ENCODE measurements at places on chromosomes 3 and 15. TPM values are rescaled to one million over a fixed set of nuclear protein-coding genes. Genes with fewer than 3 reads are reported as not detected.

Gene CHST13
- 8.4 TPM for total RNA-seq

DNA sequence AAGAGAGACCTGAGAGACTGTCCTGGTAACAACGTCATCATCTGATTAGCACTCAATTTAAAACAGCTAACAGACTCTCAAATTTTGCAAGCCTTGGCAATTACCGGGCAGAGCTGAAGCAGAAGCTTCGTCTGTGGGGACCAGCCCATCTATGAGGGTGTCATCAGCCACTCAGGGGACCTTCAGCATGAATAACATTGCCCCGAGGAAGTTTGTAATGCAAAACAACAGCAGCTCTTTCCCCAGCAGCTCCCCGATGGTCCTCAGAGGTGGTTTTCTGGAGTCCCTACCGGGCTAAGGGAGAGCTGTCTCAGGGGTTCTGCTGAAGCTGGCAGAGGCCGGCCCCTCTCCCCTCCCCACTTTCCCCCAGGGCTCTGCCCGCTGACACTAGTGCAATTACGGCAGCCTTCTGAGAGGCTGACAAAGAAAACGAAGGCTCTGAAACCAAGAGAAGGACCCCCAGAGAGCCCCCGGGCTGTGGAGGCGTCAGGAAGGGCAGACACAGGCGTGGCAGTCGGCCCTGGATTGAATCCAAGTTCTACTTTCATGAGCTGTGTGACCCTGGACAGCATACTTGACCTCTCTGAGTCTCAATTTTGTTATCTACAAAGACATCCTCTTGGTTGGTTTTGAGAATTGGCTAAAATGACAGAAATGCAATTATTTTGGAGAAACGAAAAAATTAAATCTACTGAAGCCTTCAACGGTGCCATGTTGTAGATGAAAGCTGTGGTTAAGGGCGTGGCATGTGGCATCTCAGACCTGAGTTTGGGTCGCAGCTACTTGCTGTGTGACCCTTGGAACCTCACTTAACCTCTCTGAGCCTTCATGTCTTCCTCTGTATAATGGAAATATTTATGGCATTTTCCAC is 102.1 kb upstream of the TLE3 start:
- DNase-seq: no peak
- no peak overlapping the region for H3K4me3 ChIP-seq
- no peak overlapping the region for H3K27ac ChIP-seq
- H3K36me3 ChIP-seq: no peaks in the 10 kb centered on the region

DNA sequence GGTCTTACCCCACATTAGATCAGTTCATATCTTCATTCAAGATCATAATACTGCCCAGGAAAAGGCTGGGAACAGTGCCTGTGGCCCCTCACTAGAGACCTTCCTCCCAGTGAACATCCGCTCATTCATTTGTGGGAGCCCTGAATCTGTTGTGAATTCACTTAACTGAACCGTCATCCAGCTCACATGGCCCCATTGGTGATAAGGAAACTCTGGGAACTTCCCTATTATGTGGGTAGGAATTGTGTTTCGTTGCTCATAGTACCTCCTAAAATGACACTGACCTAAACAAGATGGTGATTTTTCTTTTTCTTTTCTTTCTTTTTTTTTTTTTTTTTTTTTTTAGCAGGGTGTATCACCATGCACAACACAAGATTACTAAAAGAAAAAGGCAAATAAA is 6.8 kb upstream of the MESP2 start:
- no peak overlapping the region for H3K4me3 ChIP-seq
- no peaks in the 10 kb centered on the region for H3K27me3 ChIP-seq
- no peaks in the 10 kb centered on the region for H3K36me3 ChIP-seq
- no peaks in the 10 kb centered on the region for H3K4me1 ChIP-seq
- no peak overlapping the region for H3K27ac ChIP-seq

DNA sequence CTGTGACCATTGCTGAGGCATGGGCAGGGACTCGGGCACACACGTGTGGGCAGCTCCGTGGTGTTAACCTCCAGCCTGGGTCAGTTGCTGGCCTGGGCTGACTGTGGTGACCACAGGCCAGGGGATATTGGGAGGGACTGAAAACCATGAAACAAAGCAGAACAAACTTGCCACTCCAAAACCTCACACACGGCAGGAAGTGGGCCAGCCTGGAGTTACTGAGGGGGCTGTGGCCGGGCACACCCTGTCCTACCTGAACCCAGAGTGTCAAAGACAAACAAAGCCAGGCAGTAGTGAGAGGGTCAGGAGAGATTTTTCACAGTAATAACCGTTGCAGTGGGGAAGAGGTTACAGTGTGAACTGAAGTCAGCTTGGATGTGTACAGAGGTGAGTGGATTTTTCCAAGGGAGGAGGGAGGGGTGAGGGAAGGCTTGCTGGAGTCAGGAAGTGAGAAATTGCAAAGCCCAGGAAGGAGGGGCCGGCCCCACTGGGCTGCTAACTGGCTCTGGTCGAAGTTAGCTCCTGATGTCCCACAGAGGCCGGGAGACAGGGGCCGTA is 40.0 kb upstream of the ATP10A start:
- H3K4me3 ChIP-seq: no peak overlapping the region
- H3K27ac ChIP-seq: no peak overlapping the region
- no peaks in the 10 kb centered on the region for H3K27me3 ChIP-seq
- no peaks in the 10 kb centered on the region for H3K36me3 ChIP-seq
- no peaks in the 10 kb centered on the region for H3K4me1 ChIP-seq
- no peak for DNase-seq

GRCh38 chr3:72538070-72538745 is 310.0 kb downstream of the SHQ1 start:
- no peak overlapping the region for H3K27ac ChIP-seq
- DNase-seq: no peak
- no peaks in the 10 kb centered on the region for H3K27me3 ChIP-seq
- no peak overlapping the region for H3K4me3 ChIP-seq
- H3K4me1 ChIP-seq: 0 out of 2 replicates have a peak, but pooled peaks cover 6% of the 10 kb centered on the region

DNA sequence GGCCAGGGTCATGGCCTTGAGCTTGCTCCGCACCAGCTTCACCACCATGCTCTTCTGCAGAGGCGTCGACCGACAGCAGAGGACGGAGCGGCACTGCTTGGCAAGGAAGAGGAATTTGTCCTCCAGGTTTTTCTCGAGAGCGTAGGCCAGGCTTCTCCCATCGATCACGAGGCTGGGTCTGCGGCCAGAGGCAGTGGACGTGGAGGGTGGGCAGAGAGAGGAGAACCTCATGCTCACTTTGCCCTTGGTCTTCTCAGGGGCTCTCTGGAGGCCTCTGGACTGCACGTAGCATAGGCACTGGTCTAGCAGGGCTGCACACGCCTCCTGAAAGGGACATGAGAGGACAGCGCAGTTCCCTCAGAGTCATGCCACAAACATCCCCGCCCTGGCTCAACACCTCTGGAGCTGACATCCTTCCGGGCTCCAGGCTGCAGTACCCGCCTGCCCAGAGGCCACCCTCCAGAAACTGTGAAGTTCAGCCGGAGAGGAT is 168.3 kb downstream of the ATP10A start:
- H3K27me3 ChIP-seq: no peaks in the 10 kb centered on the region
- DNase-seq: no peak
- H3K4me3 ChIP-seq: no peak overlapping the region
- H3K4me1 ChIP-seq: peaks cover 16% of the 10 kb centered on the region
- no peak overlapping the region for H3K27ac ChIP-seq

GRCh38 chr3:30996467-30996866 is 102.0 kb upstream of the GADL1 start:
- H3K4me3 ChIP-seq: no peak overlapping the region
- 0 out of 2 replicates have a peak, but pooled peaks cover 7% of the 10 kb centered on the region for H3K4me1 ChIP-seq
- peak; percentile 64 for DNase-seq
- H3K27ac ChIP-seq: 0 out of 2 replicates have a peak overlapping the region, but pooled peaks have one; percentile 20
- no peaks in the 10 kb centered on the region for H3K36me3 ChIP-seq

Gene ECT2
- 102 TPM for total RNA-seq

Gene P3H2
- total RNA-seq: 20.5 TPM

Gene PGBD4
- total RNA-seq: 0.66 TPM

DNA sequence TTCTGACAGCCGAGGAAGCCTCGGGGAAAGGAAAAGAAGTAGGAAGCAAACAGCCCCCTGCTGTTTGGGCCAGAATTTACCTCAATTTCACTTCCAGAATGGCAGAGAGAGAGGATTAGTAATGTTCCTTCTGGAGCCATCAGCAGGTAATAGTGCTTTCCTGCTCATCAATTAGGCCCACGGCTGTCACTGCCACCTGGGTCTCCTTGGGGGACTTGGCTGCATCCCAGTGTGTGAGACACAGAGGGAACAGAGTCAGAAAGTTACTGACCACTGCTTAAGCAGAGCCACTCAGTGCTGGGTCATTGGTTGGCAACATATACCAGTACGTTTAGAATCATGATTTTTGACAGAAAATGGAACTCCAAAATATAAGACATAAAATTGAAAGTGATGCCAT is 397.0 kb downstream of the EPHA3 start:
- H3K4me1 ChIP-seq: no peaks in the 10 kb centered on the region
- H3K36me3 ChIP-seq: no peaks in the 10 kb centered on the region
- no peak for DNase-seq
- no peak overlapping the region for H3K4me3 ChIP-seq

DNA sequence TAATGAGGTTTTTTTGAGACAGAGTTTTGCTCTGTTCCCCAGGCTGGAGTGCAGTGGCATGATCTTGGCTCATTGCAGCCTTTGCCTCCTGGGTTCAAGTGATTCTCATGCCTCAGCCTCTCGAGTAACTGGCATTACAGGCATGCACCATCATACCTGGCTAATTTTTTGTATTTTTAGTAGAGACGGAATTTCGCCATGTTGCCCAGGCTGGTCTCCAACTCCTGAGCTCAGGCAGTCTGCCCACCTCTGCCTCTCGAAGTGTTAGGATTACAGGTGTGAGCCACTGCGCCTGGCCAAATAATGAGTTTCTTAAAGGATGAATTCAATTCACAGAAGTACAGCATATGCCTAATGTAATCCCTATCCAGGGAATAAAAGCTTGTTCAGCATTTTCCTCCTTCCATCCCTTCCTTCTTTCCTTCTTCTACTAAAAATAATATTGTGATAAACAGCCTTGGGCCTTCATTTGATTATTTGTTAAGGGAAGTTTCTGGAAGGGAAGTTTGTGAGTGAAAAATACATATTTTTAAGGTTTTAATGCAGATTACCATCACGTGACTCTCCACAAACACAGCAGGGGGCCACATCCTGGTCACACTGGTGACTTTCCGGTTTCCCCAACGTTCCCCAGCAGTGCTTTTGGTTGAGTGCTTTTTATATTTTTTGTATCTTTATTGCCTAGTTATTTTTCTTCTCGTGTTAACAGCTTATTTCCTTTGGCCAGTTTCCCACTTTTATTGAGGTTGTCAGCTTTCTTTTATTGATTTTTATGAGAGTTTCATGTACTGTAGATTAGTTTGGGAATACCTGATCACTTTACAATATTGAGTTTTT is 116.8 kb downstream of the USP13 start:
- H3K4me1 ChIP-seq: peaks cover 22% of the 10 kb centered on the region
- peak; percentile 30 for DNase-seq
- peaks cover 7% of the 10 kb centered on the region for H3K36me3 ChIP-seq
- no peak overlapping the region for H3K4me3 ChIP-seq

DNA sequence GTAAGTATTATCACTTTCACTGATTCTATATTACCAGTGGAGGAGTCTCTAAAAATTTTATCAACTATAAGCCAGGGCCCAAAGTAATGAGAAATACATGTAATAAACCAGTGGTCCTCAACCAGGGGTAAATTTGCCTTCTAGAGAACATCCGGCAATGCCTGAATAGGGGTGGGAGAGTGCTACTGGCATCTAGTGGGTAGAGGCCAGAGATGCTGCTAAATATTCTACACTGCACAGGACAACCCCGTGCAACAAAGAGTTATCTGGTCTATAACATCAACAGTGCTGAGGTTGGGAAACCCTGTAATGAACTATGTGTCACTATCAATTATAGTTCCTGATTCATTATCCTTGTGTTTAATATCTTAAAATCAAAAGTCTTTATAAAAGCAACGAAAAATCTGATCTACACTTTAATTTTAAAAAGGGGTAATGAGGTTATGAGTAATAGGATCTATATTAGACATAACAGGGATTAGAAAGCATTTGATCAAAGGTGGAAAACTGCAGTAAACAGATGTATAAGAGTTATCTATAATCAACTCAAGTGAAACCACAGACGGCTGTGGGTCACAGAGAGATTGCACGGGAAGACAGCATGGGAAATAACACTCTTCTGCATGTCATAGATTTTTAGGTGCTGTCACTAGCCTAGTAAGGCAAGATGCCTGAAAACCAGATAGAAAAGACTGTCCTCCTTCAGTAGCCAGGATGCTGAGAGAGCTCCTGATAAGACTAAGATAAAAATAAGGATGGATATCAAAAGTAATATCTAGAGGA is 2.0 kb downstream of the LYSMD2 start:
- no peaks in the 10 kb centered on the region for H3K36me3 ChIP-seq
- H3K4me1 ChIP-seq: peaks cover 12% of the 10 kb centered on the region
- peaks cover 42% of the 10 kb centered on the region for H3K27me3 ChIP-seq
- no peak overlapping the region for H3K27ac ChIP-seq
- no peak overlapping the region for H3K4me3 ChIP-seq

Gene ACSBG1
- 10.0 TPM for total RNA-seq

Gene SLC15A2
- 5.2 TPM for total RNA-seq

Gene GOLGA8J
- total RNA-seq: not detected

DNA sequence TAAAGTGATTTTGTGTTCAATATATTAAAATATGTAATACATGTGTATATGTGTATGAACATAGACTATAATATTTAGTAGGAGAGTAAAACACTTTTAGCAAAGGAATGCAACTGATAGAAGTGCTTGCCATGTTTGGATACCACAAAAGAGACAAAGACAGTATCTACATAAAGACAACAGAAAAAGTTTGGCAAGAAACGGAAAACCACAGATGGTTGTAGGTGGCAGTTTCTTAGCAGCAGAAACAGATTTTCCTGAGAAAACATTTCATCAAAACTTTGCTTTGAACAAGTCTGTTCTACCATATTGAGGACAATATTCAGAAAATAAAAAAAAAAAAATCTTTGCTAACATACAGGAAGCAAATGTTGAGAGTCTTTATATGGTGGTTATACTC is 1560.4 kb upstream of the GBE1 start:
- H3K4me1 ChIP-seq: peaks cover 10% of the 10 kb centered on the region
- H3K27ac ChIP-seq: no peak overlapping the region
- no peaks in the 10 kb centered on the region for H3K36me3 ChIP-seq
- H3K4me3 ChIP-seq: no peak overlapping the region
- DNase-seq: no peak

DNA sequence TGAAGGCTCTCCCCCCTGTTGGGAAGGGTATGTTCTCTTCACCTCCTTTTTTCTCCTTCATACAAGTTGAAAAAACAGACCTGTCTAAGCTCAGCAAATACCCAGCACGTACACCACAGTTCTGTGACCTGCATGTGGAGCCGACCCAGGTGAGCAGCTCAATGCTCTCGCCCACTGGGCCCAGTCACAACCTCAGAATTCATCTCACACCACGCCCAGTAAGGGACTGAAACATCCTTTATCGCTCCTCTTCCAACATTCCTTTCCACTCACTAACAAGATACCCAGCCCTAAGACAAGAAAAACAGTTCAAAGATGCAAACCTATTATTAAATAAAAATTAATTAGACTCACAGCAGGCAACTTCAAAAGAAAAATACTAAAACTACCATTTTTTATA is 68.9 kb downstream of the FOXP1 start:
- peaks cover 26% of the 10 kb centered on the region for H3K4me1 ChIP-seq
- H3K4me3 ChIP-seq: no peak overlapping the region
- H3K27me3 ChIP-seq: no peaks in the 10 kb centered on the region
- H3K27ac ChIP-seq: no peak overlapping the region
- no peaks in the 10 kb centered on the region for H3K36me3 ChIP-seq
- no peak for DNase-seq

- no peak overlapping the region for H3K4me3 ChIP-seq
- H3K27me3 ChIP-seq: no peaks in the 10 kb centered on the region
- peaks cover 20% of the 10 kb centered on the region for H3K4me1 ChIP-seq
- peak; percentile 27 for DNase-seq
- H3K27ac ChIP-seq: no peak overlapping the region
Observed at GRCh38 chr3:56878074-56878473, 76.3 kb upstream of the ARHGEF3 start.

Measured in GM23338 (cell line).